Neural progenitor cell (in vitro differentiated cells): ENCODE measurements at places on chromosomes 13 and 19. TPM values are rescaled to one million over a fixed set of nuclear protein-coding genes. Genes with fewer than 3 reads are reported as not detected.

ZNF844 gene
- total RNA-seq, result 16.3 and 16.5 TPM in 2 replicates

DNA sequence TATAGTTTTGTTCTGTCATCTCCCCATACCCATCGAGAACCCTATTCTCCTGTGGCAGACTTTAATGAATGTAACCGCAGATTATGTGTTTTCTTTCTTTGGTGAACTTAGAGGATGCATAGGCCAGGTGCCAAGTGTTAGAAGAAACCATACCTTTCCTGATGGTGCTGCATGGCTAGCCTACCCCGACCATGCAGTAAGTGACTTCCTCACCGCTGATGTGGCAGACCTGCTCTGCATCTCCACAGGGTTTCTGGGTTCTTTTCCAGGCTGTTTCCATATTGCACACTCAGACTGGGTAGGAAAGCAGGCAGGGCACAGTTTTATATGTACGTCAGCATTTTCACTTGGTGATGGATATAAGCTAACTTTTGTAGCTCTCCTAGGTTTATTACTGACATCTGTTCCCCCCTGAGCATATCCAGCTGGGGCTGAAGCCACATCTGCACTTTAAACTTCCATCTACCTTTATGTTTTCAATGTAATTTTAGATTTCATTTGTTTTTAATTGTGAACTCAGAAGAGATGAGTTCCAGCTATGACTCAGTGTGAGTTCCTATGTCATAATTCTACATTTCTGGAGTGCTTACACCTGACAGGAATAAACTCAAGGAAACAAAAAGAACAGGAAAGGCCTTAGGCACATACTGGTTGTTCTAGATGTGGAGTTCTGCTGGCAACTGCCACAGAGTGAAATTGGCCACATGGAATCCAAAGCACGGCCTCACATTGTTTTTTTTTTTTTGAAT lies 42.3 kb downstream of the LRCH1 start:
- no peaks in the 10 kb centered on the region for H3K27me3 ChIP-seq
- no peak overlapping the region for H3K27ac ChIP-seq
- H3K36me3 ChIP-seq, result no peaks in the 10 kb centered on the region
- no peaks in the 10 kb centered on the region for H3K4me1 ChIP-seq

- peak overlapping the region; percentile 71 for H3K4me3 ChIP-seq
- peaks cover 18% of the 10 kb centered on the region for H3K4me1 ChIP-seq
- H3K36me3 ChIP-seq, result peaks cover 11% of the 10 kb centered on the region
- peak overlapping the region; percentile 98 for H3K27ac ChIP-seq
Measured at GRCh38 chr19:23075031-23075733, 41.6 kb upstream of the ZNF730 start.

- no peaks in the 10 kb centered on the region for H3K36me3 ChIP-seq
- H3K27me3 ChIP-seq, result no peaks in the 10 kb centered on the region
- no peaks in the 10 kb centered on the region for H3K4me1 ChIP-seq
- no peak for DNase-seq
- H3K27ac ChIP-seq, result no peak overlapping the region
Measured at GRCh38 chr13:28470296-28470695, 24.6 kb downstream of the FLT1 start.

- H3K4me1 ChIP-seq, result peaks cover 10% of the 10 kb centered on the region
- H3K36me3 ChIP-seq, result peaks cover 5% of the 10 kb centered on the region
- no peaks in the 10 kb centered on the region for H3K27me3 ChIP-seq
- no peak within 1 kb of the TSS for H3K27ac ChIP-seq
- DNase-seq, result peak; percentile 20
Measured at GRCh38 chr19:38617764-38618589, at the start of gene MAP4K1. TSS of gene MAP4K1 (minus strand) at chr19:38617953. CDS start at chr19:38617895, 58 bp downstream.
